ENCODE measurements at places on chromosomes 7 and 10.

DNA sequence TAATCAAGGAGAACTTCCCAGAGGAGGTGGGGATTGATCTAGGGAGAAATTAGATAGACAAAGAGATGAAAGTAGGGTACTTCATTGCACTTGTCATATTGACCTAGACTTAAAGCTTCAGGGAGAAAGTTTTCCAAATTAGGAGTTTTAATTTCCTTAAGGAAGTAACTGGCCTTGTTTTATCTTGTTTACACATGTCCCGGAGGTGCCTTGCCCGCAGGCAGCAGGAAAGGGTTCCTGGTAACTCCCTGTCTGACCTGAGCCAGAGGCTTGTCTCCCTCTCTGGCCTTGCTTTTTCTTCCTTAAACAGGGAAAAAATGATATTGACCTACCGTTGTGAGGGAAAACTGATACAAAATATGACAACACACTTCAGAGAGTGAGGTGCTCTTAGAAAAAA is 181.6 kb downstream of the EVX1 start:
- DNase-seq = no peak

DNA sequence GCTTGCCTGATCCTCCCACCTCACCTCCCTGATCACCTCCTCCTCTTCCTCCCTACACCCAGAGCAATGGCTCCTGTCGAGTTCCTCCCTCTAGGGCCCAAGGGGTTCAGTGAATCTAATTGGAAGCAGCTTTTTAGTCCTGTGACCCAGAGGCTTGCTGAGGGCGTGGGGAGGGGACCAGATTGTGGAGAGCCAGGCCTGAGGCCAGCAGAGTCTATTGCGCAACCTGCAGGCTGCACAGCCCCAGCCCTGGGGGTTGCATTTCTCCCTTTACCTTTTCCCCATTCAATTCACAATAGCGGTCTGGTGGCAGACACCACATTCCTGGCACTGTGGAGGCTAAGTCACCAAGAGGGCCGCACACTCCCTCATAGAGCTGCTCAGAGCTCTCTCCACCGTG is 32.5 kb downstream of the GHRHR start:
- DNase-seq = no peak

GRCh38 chr7:155363852-155364600 is 66.3 kb downstream of the INSIG1 start:
- no peak for DNase-seq

DNA sequence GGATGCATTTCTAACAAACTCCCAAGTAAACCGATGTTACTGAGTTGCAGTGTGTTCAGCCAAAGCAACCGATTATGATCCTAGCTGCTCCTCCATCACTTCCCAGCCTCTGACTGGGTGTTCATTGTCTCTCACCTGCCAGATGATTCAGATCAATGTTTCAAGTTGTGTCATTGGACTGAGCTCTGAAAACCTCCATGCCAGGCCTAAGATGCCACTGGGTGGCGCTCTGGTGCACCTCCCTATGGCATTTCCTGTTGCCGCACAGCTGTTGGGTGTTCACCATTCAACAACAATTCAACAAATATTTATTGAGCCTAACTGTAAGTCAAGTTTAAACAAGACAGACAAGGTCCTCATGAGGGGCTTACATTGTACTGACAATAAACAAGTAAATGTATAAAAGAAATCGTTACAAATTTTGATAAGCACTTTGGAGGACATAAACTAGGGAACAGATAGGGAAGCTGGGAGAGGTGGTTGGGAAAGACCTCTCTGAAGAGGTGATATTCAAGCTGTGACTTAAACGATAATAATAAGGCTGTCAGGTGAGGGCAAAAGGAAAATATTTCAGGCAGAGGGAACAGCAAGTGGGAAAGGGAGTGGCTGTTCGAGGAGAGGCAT is 22.8 kb downstream of the RGR start:
- no peak for DNase-seq

GRCh38 chr7:94069162-94069739 is 65.1 kb upstream of the BET1 start:
- no peak for DNase-seq

DNA sequence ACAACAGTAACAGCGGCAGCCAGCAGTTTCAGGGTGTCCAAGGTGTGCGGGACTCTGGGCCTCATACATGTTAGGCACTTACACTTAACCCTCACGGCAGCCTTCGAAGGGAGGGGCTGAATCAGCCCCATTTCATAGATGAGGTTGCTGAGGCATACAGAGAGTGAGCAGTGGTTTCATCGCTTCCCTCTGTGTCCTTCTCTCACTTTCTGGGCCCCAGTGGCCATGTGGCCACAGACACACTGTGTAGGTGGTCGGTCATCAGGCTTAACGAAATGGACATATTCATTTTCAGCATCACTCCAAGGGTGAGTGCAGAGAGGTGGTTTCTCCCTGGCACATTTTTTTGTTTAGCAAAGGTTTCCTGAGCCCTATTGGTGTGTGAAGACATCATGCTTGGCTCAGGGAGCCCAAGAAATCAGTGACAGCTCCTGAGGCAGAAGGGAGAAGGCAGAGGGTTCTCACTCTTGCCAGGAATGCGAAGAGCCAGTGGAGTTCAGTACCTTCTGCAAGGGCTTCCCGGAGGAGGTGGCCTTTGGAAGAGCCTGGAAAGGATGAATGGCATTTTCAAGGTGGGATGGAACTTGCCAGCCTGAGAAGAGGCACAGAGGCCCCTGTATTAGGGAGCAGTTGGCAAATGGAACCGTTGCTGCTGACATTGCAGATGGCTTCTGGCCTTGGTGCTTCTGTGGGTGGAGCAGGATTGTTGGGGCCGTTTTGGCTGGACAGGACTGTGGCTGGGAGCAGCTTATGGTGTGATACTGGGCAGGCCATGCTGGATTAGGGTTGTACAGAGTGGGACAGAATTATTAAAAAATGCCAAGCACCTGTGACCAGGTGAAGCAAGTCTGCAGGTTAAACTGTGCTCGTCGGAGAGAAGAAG is 61.7 kb upstream of the PPIF start:
- peak; percentile 74 for DNase-seq

DNA sequence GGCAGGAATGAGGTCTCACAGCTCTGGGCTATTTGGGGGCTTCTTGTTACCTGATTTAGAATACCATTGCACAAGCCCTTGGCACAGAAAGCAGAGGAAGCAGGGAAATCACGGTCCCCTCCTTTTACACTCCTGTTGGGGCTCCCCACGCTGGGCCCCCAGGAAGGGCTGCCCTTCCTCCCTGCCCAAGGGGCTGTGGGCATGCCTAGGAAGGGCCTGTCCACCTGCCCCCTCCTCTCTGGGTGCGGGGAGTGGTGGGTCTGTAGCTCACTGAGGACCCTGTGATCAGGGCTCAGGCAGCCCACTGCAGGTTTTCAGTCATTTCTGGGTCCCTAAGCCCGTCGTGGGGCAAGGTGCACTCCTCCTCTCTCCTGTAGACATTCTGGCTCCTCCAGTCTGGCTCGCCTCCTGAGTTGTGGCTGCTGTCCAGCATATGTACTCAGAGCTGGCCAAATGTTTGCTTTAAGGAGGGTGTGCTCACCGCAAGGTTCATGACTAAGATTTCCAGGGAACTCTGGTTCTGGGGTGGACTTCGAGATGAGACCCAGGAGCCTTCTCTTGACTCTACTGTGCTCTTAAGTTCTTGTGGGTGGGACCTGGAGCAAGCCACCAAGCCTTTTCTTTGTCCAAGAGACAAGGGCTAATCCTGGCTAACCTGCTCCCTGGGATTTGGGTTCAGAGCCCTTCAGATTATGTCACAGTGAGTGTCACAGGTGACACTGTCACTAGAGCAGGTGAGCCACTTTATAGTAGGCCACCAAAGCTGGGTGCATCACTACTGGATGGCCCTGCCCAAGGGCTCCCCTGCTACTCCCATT is 56.0 kb downstream of the TACR2 start:
- no peak for DNase-seq

DNA sequence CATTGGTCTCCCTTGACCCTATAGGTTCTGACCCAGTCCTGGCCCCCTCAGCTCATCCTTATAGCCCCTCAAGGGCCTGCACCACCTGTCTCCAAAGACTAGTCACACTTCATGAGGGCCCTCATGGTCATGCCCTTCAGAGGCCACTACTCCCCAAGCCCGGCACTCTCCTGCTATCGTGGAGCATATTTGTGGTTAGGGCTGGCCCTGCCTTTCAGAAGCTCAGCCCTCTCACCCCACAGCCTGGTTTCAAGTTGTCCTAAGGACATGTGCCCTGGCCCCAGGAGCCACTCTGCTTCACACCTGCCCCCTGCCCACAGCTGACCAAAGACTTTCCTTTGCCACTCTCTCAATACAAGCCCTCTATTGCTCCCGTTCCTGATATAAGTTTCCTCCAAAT is 60.3 kb upstream of the LBX1 start:
- DNase-seq = no peak

- DNase-seq = no peak
Observed at GRCh38 chr7:12315049-12315448, 88.6 kb downstream of the VWDE start.

DNA sequence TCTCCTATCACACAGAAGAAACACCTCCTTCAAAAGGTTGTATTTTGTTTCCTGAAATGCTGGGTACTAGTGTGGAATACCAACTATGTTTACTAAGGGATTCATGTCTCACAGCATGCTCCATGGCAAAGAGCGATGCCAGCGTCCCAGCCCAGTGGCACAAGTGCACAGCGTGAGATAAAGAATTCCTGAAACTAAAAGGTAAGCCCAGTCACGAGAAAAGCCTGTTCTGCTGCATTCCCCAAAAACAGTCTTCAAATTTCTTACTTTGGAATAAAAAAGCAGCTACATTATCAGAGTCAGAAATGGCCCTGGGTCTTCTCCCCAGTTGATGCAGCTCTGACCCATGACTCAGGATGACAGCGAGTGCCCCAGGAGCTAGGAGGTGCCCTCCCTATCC is 53.1 kb upstream of the DDC start:
- DNase-seq = no peak

DNA sequence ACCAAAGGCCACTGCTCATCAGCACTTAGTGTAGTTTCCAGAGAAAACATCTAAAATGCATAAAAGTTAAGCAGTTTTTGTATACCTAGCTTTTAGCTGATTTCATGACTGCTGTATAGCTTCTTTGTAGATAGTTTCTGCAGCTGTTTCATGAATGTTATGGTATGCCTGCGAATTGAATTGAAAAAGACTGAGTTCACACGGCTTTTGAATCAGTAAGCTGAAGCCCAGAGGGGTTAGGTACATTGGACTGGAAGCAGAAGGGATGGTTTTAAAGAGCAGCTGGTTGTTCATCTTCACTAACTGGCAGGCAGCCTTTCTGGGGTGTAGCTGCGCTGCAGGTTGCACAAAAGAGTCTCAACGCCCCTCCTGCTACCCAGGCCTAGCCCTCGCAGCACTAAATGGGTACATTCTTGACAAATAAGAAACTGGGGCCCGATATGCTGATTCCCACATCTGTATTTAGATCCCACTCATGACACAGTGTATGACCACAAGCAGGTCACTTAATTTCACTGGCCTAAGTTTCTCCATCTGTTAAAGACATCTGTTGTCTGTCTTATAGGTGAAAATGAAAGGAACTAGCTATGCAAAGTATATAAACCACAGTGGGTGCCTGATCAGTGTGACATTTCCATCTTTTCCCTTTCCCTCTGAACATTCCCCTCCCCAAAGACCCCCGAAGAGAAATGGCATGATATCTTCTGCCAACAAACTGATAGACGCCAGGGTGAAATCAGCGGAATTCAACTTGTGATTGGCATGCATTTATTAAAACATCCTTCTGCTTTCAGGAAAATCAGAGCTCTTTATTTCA is 85.9 kb upstream of the AGBL3 start:
- DNase-seq = peak; percentile 12

- no peak for DNase-seq
Observed at GRCh38 chr7:149379625-149380024, 81.2 kb downstream of the ZNF777 start.

- no peak for DNase-seq
Observed at GRCh38 chr7:157125376-157126223, 13.1 kb upstream of the UBE3C start.

GRCh38 chr10:60806921-60807320 is 28.6 kb downstream of the CDK1 start:
- no peak for DNase-seq

- no peak for DNase-seq
Observed at GRCh38 chr10:91105269-91105668, 115.2 kb upstream of the PCGF5 start.

DNA sequence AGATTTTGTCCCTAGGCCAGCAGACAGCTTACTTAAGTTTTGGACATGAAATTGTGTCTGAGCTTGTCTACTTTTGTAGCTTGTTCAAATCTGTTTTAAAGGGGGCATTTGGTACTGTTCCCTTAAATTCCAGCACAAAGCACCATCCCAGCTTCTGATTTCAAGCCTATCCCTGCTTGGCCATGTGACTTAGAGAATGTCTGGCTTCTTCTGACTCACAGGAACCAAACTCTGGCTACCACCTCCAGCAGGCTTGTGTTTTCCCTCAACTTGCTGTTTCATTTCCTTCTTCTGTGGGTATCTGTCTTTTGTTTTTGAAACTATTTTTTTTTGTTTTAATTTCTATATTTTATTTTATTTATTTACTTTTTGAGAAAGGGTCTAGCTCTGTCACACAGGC is 97.9 kb upstream of the FZD8 start:
- DNase-seq = no peak

GRCh38 chr7:92621561-92622023 is 31.4 kb upstream of the FAM133B start:
- DNase-seq = no peak

GRCh38 chr7:26485367-26485934 is 193.8 kb downstream of the SNX10 start:
- DNase-seq = no peak

DNA sequence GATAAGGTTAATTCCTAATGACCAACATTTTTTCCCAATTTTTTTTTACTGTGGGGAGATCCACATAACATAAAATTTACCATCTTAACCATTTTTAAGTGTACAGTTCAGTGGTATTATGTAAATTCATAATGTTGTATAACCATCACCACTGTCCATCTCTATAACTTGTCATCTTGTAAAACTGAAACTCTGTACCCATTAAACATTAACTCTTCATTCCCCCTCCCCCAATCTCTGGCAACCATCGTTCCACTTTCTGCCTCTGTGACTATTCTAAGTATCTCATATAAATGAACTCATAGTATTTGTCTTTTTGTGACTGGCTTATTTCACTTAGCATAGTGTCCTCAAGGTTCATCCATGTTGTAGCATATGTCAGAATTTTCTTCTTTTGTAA is 46.0 kb upstream of the HPS1 start:
- no peak for DNase-seq

DNA sequence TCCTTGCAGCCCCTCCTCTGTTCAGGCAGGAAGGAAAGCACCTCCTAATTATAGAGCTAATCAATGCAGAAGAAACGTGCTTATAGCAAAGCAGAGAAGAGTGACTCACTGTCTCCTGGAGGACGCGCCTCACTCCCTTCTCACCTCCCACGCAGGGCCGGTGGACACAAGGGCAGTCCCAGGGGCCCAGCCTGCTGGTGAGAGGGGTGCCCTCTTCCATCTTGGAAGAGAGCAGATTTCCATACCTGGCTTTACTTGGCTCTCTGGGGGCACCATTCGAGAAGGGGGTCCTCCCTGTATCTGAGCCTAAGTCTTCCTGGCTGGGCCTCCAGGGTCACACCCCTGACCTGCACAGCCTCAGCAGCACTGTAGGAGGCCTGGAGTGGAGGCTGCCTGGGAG is 55.8 kb downstream of the RASGEF1A start:
- no peak for DNase-seq

Measured in GM19239 (cell line).